Activated T-cell treated with anti-CD3 and anti-CD28 coated beads, Interleukin-2, amount 50 U/mL, for 1 hour (primary cell): ENCODE measurements at places on chromosomes 7 and 10.

GRCh38 chr7:30478349-30479201 lies at the start of gene NOD1:
Gene NOD1, minus strand, starts transcription at chr7:30478784. Its CDS starts 21,863 bp downstream, at chr7:30456921.
- DNase-seq, result peak; percentile 73

DNA sequence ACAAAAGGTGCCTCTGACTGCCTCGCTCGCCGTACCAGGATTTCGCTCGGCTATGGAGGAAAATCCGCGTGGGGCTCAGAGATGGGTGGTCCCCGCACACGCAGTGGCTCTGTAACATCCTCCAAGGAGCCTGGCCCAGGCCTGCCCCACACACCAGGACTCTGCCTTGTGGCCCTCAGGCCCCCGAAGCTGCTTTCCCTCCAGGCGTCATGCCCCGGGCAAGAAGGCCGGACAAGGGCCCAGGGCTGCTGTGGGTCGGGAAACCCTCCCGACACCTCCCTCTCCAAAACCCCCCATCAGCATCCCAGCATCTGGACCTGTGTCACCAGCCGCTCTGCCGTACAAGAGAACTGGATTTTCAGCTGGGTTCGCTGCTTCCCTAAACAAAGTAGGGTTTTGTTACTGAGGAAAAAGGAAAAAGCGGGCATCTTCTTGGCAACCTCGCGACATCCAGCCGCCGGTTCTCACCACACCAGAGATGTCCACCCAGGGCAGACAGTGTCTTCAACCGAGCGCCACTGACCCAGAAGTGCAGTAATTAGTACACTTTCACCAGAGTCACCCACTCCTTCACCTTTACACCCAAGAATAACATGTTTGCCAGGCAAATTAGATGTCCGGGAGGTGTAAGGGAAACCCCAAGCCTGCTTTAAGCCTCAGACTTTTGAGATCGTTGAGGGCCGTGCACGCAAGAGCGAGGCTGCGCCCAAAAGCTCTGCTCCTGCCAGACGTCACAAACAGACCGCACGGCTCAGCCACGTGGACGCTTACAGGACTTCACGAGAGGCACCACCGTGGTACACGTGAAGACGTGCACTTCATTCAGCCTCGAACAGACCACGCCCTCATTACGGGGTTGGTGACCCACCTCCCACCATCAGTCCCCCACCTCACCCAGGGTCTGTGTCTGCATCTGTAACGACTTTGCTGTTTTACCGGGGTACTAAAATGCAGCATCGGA lies 62.2 kb downstream of the DIP2C start:
- no peak for DNase-seq

DNA sequence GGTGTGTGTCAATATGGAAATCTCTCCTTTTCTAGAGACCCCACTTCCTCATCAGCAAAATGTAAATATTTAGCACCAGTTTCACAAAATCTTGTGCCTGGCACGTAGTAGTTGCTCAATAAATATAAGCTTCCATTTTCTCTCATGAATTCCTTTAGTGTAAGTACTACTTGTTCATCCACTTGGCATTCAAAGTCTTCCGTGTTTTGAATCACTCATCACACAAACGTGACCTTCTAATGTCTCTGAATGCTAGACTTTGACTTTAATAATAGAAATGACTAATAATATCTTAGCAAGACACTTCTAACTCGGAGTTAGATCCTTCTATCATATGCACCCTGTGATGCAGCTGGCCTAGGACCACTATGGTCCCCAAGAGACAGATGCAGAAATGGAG lies 168.7 kb upstream of the ZNF32 start:
- DNase-seq, result no peak

GRCh38 chr10:127303105-127303504 lies 106.7 kb upstream of the INSYN2A start:
- DNase-seq, result no peak

DNA sequence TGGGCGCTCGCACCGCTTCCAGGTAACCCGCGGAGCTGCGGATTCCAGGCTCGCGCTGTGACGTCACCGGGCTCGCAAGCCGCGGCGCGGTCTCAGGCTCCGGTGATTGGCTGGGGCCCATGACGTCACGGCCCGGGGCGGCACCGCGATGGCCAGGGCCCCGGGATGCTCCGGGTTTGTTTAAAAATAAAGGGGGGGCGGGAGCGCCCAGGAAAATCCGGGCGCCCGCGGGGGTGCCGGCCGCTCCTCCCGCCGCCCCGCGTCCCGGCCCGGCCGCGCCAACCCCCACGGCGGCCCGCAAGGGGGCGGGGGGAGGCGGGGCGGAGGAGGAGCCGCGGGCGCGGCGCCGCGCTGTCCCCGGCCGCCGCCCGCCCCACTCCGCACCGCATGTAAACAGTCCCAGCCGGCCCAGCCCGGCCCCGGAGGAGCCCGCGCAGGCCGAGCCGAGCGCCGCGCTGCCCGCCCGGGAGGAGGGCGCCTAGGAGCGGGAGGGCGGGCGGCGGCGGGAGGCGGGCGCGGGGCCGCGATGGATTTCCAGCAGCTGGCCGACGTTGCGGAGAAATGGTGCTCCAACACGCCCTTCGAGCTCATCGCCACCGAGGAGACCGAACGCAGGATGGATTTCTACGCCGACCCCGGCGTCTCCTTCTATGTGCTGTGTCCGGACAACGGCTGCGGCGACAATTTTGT lies at the start of gene MTURN:
MTURN (plus strand) TSS at position 376 of the 690 bp plus-strand sequence; CDS start at position 527, 151 bp downstream.
- peak; percentile 91 for DNase-seq

DNA sequence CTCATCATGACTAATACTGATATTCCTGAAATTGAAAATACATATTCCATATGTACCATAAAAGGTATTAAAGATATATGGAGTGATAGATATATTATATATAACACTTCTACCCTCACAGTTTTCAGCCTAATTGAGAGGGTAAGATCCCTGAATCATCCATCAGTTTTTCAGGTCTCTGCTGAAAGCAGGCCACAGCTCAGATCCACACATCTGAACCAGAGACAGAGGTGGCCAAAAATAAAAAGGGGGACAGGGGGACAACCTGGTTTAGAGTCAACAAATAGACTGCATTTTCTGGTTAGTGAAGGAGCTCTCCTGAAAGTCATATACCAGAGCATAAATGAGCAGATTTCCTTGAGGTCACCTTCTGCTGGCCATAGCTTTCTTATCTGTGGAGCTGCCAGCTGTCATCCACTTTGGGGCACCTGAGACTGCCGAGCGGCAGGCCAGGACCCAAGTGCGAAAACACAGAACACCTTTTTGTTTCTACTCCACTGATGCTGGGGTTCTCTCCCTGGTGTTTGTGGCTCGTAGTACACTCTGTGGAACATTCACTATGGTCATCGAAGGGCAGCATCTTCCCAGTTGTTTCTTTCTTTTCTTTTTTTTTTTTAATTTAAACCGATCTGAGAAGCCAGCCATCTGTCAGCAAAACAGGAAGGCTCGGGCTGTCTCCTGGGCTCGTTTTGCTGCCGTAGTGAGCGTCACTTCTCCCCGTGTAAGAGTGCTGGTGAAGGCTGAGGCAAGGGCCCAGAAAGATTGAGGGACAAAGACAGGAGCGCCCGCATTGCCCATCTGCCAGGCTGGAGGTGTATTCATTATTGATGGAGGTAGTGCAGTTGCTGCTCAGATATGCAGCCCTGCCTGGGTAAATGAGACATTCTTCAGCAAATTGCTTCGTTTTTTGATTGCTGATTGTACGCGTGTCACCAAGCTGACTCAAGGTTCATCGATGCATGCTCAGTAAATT lies 13.5 kb downstream of the IKZF1 start:
- peak; percentile 60 for DNase-seq

- peak; percentile 10 for DNase-seq
These were observed 139.4 kb downstream of the DNAJB6 start for GRCh38 chr7:157476201-157476600.

DNA sequence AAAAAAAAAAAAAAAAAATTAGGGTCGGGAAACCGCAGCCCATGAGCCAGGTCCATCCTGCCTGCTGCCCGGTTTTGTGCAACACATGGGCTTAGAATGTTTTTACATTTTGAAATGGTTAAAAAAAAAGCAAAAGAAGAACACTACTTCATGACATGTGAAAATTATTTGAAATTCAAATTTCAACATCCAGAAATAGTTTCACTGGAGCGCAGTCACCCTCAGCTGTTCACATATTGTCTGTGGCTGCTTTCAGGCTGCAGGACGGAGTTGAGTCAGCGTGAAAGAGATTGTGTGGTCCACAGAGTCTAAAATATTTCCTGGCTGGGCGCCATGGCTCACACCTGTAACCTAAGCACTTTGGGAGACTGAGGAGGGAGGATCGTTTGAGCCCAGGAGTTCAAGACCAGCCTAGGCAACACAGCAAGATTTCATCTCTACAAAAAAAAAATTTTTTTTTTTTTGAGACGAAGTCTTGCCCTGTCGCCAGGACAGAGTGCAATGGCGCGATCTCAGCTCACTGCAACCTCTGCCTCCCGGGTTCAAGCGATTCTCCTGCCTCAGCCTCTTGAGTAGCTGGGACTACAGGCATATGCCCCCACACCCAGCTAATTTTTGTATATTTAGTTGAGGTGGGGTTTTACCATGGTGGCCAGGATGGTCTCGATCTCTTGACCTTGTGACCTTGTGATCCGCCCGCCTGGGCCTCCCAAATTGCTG lies 63.9 kb upstream of the ECHDC3 start:
- DNase-seq, result no peak

GRCh38 chr7:29946428-29947186 lies 43.0 kb downstream of the SCRN1 start:
- DNase-seq, result no peak

DNA sequence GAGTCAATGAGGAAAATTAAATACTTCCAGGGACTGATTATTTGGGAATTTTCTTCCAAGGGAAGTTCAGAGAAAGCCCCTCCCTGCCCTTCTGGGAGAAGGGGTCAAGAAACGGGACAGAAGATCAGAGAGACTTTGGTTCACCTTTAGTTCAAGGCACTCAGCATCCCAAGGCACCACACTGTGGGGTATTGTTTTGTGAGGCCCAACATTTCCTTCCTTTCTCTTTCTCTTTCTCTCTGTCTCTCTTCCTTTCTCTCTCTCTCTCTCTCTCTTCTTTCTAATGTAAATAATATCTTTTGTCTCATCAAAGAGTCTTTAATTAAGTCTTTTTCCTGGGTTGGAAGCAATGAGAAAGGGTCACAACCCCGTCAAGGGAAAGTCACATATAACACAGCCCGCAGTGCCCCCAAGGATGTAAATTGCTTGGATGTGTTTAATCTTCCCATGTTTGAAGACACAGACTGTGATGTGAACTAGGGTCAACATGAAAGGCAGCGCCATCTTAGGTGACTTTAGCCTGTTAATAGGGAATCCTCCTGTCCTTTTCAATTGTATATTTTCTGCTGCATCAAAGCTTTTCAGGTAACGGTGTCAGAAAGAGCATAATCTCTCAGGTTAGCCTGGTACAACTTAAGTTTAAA lies 983.3 kb upstream of the C7orf33 start:
- no peak for DNase-seq

DNA sequence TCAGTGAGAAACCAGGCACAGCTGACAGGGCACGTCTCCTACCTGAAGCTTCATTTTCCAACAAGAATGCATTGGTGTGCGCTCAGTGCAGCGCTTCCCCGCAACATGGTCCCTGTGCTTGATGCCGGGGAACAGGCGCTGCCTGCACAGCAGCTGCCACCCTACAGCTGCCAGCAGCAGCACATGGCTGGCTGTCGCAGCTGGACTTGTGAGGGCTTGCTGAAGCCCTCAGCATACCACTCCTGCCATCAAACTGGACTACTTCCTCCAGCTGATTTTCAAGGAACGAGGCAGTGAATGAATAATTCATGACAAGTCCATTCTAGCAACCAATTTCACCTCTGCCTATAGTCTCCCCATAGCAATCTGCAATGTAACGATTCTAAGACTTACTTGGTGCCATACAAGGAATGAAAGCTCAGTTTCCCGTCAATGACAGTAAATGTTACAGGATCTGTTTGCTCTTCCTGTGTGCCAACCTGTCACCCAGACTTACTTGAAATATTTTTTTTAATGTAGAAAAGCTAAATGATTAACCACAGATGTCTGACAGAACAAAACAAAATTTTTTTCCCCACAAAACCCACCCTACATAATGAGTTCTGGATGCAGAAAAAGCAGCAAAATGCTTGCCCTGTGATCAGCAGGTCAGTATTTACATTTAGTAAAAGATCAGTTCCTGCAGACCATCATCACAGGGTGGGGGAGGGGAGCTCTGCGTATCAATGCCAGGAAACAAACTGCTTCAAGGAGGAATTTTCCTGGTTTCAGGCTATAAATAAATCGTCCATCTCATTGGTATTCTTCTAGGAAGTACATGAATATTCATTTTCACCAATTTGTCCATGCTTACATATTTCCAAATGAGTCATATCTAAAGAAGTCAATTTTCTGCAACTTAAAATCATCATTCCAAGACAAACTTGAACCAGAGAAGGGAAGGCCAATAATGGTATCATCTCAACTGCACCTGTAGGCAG lies 140.6 kb downstream of the ALOX5 start:
- DNase-seq, result no peak

- no peak for DNase-seq
These were observed 404.7 kb downstream of the ARL4A start for GRCh38 chr7:13091974-13092707.

- DNase-seq, result no peak
These were observed 239.2 kb downstream of the PARD3 start for GRCh38 chr10:34575882-34576281.

- no peak for DNase-seq
These were observed 171.5 kb downstream of the ADK start for GRCh38 chr10:74322565-74322964.

- no peak for DNase-seq
These were observed 5.0 kb downstream of the NCOA4 start for GRCh38 chr10:46025406-46025805.

- no peak for DNase-seq
These were observed 20.3 kb downstream of the BMS1 start for GRCh38 chr10:42802876-42803275.

- no peak for DNase-seq
These were observed 8.2 kb downstream of the CLDN12 start for GRCh38 chr7:90411510-90411909.

- DNase-seq, result peak; percentile 46
These were observed 524 bp upstream of the PRXL2A start for GRCh38 chr10:80407812-80408241.

GRCh38 chr10:95133997-95134396 lies 60.0 kb upstream of the ACSM6 start:
- no peak for DNase-seq

DNA sequence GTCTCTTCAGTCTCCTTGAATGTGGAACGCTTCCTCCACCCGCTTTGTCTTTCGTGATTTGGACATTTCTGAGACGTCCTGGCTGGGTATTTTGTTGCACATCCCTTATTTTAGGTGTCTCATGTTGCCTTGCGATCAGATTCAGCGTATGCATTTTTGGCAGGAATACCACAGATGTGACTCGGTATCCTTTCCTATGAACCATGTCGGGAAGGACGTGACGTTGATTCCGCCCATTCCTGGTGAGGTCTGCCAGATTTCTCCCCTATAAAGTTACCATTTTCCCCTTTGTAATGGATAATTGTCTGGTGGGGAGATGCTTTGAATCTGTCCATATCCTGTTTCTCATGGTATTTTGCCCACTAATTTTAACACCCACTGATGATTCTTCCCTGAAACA lies 49.6 kb downstream of the RBM17 start:
- DNase-seq, result no peak

GRCh38 chr10:76922666-76923065 lies 714.9 kb downstream of the KCNMA1 start:
- DNase-seq, result no peak

DNA sequence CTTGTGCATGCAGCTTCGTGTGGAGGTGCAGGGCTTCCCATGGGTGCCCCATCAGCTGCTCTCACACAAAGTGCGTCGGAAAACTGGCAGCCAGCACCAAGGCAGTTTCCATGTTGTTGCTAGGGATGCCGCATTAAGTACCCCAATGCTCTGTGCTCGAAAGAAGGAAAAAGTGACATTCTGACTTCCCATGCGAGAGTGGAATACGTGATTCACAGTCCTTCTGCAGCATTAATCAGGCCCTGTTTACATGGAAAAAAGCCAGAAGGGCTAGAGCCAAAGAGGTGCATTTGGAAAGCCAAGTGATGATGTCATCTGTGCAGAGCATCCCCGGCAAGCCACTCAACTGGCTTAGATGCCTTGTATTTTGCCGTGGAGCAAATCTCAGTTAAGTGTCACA lies 258.3 kb downstream of the GATA3 start:
- DNase-seq, result no peak
